C1 segment of cervical spinal cord (tissue), 14 donors: ENCODE measurements at places on chromosomes 13 and 19.
A peak's percentile ranks its signal among the peaks of the same experiment; 100 is the strongest.

DNA sequence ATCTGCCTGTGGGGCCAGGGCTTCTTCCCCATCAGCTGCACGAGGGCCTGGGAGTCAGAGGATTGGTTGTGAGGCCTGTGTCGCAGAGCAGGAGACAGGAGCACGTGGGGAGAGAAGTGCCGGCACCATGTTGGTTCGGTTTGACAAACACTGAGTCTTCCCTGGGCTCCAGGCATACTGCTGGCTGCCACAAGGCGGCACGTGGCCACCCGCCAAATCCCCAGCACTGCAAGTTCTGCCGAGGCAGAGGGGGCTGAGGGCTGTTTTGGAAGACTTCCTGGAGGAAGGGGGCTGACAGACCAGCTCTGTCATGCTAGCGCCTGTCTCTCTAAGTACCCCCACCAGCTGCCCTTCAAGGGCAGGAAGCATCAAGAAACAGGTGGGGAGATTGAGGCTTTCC is 9.5 kb downstream of the SHANK1 start:
- DNase-seq: no peak

GRCh38 chr13:96011291-96011872 is 41.8 kb downstream of the UGGT2 start:
- DNase-seq: no peak

GRCh38 chr19:15379999-15380647 is 536 bp upstream of the AKAP8 start:
- DNase-seq: peak; percentile 66

DNA sequence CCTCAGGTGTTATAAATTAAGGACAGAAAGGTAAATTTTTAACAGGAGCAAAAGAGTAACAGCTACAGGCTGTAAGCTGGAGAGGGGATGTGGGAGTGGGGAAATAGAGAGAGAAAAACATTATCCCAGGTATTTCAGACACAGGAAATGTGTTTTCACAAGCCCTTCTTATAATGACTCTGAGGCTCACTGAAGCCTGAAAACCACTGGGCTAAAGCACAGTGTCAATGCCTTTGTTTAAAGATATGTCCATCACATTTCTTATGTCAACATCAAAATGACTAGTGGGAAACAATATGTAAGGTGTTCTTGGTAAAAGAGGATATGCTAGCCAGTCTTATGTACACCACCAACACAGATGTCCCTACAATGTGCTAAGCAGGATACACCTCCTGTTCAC is 365.9 kb downstream of the FGF14 start:
- DNase-seq: no peak

DNA sequence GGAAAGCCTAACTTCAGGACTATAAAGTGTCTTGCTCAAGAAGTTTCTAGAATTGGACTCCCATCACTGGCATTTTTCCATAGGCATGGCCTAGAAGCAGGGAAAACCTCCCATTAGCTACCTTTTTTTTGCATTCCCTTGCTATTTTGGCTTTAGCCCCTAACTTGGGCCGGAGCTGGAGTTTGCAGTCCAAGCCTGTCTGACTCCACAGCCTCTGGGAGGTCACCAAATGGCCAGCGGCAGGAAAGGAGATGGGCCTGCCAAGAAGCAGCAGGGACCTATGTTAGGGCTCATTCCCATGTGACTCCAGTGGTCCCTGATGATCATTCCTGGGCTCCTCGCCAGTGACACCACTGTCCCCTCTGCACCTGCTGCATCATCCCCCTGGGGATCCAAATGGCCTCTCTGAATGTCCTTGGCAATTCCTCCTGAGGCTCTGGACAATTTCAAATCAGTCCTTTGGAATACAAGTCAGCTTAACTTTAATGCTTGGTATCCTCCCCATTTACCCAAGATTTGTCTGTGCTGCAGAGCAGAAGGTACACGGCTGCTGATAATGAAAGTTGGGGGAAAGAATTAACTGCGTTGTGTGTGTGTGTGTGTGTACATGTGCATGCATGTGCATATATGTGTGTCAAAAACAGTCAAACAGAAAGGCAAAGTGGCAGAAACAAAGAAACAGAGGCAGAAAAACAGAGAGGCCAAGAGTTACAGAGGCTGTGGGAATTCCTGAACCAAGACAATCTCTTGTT is 69.8 kb upstream of the SERP2 start:
- no peak for DNase-seq

- DNase-seq: no peak
Observed at GRCh38 chr13:36033035-36033434, 98.1 kb downstream of the DCLK1 start.

GRCh38 chr13:110304256-110304655 is 2.7 kb downstream of the COL4A1 start:
- DNase-seq: no peak

DNA sequence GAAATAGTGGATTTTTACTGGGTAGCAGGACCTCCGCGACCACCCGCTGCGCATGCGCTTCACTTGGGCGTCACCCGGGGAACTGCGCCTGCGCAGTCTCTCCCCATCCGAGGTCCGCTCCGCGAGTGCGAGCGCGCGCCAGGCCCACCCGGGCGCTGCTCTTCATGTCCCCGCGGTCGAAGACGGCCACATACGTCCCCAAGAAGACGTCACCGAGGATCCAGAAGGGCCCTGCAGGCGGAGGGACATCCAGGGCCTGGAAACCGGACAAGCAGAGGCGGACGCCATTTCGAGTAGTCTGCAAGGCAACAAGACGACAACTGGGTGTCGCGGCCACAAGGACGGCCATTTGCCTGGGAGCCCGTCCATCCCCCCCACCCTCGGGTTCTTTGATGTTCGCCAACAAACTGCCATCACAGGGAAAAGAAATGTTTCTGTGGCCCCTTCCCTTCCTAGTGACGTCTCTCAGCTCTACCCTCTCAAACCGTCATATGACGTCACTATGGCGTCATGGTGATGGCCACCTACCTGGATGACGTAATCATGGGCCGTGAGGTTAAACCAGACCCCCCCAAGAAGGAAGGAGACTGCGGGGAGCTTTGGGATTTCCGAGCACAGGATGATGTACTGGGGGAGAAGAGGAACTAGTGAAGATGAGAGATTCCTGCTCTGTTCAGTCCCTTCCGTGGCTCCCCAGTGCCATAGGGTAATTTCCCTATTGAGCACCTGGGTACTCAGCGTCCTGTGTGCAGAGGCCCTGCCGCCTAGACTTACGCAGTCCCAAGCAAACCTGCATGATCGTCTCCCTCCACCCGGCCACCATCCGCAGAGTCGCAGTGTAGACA is 6.7 kb downstream of the NAPSA start:
- DNase-seq: peak; percentile 79

DNA sequence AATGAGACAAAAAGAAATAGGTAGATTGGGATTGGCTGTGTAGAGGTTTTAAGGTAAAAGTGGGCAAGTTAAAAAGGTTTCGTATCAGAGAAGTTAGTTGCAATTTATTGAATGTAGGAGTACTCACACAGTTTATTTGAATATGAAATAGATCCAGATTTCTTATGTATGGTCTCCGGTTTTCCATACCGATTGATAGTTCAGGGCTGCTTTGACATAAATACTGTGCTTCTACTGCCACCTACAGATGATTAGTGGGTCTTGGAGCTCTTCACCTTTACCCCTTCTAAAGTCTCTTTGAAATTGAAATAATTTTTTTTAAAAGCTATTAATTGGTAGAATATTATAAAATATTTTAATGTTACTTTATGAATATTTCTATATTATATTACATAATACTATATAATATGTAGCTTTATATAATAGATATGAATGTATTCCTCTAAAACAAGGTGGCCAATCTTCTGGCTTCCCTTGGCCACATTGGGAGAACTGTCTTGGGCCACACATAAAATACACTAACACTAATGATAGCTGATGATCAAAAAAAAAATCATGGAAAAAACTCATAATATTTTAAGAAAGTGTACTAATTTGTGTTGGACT is 7.7 kb upstream of the GPR18 start:
- no peak for DNase-seq

GRCh38 chr19:2678044-2678671 is 24.3 kb downstream of the GNG7 start:
- DNase-seq: no peak

- no peak for DNase-seq
Observed at GRCh38 chr13:22200440-22200839, 529.6 kb downstream of the FGF9 start.

DNA sequence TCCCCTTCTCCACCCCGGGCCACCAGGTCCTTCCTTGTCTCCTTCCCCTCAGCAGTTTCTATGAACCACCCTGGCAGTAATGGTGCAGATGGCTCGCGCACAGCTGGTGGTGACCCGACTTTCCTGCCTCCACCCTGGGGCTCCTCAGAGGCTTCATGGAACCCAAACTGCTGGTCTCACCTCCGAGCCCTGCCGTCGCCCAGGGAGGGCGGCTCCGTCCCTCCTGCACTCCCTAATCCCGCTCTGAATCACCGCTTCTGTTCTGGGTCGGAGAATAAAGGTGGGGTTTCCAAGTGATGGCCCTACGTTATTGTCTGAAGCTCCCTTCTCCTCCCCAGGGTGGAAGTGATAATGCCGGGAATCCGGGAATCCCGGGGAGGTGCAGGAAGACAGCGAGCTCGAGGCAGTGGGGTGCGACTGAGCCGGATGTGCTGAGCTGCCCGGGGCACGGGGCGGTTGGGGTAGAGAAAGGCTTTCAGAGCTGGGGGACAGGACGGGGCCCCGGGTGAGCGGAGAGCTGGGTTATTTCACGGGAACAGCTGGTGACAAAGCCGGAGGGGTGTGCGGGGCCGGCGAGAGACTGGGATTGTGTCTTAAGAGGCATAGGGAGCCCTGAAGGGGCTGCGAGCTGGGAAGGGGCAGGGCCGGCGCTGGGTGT is 711 bp downstream of the FUT2 start:
- no peak for DNase-seq

- DNase-seq: no peak
Observed at GRCh38 chr19:7492558-7492957, 3.7 kb upstream of the PEX11G start.

- DNase-seq: no peak
Observed at GRCh38 chr19:55593096-55593772, 6.1 kb downstream of the FIZ1 start.

DNA sequence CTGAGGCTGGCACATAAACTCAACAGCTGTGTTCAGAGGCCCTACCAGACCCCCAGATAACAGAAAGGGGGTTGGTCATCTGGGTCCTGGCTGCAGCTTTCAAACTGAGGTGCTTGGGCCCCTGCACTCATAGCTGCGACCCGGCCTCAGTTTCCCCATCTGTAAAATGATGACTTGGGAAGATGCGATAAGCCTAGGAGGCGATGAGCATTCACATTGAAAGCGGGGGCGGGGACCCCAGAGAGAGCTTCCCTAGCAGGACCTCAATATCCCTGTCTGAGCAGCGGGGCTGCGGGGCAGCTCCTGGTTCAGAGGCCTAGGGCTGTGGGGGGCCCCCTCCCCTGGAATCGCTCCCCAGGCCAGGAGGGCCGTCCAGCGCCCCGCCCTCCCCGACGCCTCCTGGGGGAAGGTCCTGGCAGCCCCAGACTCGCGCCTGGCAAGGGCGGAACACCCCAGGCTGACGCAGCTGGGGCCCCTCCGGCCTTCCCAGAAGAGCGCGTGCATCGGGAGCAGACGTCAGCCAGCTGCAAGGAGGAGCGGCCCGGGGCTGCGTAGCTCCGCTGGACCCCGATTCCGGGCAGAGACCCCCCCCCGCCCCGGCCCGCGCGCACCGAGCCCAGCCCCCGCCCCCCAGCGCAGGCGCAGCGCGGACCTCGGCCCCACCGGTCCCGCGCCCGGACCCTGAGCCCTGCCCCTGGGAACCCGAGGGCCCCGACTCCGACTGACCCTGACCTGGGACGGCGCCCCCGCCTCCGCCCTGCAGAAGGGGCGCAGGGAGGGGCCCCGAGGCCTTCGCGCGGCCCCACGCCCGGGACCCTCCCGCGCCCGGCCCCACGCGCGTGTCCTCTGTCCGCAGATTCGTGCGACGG is 3.5 kb downstream of the FSTL3 start:
- no peak for DNase-seq
